ENCODE measurements at places on chromosomes 1 and 21.

DNA sequence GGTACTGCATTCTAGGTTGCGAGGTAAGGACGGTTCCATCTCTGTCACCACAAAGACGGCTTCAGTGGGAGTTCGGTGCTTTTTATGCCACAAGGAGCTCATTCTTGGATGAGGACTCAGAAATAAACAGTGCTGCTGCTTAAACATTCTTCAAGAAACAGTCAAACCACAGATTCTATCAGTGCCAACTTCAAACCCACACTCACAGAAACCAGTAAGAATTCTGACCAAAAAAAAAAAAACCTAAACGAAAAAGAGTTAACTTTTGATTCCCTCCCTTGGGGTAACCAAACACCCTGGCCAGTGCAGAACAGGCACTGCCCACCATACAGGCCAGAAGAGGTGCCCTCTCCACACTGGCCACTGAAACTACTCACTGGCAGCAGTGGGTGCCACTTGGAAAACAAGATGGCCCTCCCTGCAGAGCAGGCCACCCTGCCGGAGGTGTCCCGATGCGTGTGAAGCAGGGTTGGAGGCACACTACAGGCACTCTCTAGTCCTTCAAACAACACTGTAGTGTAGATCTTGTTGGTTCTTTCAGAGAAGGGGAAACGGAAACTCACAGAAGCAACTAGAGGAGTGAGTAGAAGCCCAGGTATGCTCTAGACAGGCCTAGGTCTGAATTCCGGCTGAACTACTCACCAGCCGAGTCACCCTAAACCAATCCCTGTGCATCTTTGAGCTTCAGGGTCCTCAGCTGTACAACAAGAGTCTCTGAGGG lies 87.3 kb upstream of the TLR5 start:
- no peak for DNase-seq

GRCh38 chr1:162010175-162010506 lies 13.5 kb downstream of the OLFML2B start:
- DNase-seq: no peak

DNA sequence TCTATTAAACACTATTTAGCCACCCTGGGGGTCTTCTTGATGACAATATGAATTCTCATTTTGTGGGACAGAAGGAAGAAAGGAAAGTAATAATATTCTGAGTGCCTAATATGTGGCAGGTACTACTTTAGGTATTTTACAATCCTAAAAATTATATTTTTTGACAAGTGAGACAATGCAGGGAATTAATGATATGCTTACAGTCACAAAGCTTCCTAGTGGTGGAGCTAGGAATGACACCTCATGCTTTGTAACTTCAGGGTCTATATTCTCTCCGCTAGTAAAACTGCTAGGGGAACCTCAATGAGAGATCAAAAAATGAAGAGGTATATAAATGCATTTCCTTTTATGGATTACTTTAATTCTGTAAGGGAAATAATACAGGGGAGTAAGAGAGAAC lies 44.3 kb downstream of the TPR start:
- DNase-seq: no peak

DNA sequence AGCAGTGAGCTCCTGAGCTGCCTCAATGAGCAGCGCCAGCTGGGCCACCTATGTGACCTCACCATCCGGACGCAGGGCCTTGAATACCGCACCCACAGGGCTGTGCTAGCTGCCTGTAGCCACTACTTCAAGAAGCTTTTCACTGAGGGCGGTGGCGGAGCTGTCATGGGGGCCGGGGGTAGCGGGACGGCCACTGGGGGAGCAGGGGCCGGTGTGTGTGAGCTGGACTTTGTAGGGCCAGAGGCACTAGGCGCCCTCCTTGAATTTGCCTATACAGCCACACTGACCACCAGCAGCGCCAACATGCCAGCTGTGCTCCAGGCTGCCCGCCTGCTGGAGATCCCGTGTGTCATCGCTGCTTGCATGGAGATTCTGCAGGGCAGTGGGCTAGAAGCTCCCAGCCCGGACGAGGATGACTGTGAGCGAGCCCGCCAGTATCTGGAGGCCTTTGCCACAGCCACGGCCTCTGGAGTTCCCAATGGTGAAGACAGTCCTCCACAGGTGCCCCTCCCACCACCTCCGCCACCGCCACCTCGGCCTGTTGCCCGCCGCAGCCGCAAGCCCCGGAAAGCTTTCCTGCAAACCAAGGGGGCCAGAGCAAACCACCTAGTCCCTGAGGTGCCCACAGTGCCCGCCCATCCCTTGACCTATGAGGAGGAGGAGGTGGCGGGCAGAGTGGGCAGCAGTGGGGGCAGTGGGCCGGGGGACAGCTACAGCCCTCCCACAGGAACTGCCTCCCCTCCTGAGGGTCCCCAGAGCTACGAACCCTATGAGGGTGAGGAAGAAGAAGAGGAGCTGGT lies 12.3 kb downstream of the ZBTB7B start:
- DNase-seq: no peak

GRCh38 chr1:65341381-65341780 lies 32.0 kb downstream of the DNAJC6 start:
- DNase-seq: no peak

DNA sequence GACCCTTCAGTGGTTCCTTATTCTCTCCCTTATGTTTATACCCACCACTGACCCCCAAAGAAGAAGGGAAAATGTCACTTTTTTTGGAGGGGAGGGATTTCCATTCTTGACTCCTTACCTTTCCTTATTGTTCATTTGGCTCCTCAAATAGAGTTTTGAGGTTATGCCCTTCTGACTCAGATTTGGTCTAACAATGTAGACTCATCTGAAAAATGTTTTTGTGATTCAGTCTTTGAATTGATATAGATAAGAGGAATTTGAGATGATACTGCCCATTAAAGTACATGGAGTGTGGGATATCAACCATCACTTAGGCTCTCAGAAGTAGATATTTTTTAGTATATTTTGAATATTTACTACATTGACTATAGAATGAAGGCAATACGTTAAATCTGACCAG lies 16.1 kb downstream of the USP1 start:
- no peak for DNase-seq

- no peak for DNase-seq
Measured at GRCh38 chr1:67371681-67372080, 58.5 kb downstream of the SERBP1 start.

- no peak for DNase-seq
Measured at GRCh38 chr1:113046569-113046968, 26.4 kb upstream of the LRIG2 start.

DNA sequence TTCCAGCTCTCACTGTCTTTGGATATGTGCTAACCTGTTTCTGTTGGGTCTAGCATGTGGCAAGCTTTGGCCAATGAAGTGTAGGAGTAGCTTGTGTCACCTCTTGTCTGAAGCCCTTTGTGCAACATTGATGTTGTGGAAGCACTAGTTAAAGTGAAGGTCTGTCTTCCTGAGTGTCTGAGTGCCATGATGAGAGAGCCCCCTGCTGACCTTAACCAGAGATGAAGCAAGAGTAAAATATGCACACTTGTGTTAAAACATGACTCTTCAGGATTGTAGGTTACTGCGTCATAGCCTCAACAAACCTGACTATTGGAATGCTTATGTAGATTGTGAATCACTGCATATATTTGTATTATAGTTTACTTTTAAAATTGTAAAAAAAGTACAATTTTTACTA lies 103.7 kb downstream of the NCAM2 start:
- no peak for DNase-seq

DNA sequence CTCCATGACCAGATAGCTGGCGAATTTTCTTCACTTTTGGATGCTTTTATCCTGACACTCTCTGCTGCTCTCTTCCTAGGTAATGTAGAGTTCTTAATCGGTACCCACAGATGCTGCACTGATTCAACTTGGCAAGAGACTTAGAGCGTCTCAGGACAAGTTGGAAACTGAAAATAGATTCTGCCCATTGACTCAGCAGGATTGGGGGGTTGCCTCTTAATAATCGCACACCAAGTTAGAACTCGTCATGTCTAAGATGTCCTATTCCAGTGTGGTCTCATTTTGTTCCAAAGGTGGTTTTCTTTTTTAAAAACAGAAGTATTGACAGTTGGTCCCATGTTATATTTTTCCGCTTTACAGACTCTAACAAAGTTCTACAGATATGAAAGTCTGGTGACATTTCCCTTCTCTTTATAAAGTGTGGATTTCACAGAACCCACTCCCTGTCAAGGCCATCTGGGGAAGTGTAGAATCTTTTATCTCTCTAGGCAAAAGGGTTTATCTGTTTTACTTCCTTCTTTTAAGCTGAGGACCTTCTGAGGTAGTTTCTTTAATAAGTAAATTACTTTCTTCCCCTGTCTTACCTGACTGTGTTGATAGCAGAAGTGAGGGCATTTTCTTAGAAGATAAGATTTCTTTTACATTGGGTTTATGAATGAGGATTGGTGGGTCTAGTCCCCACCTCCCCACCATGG lies 12.1 kb upstream of the DIPK1A start:
- no peak for DNase-seq

GRCh38 chr1:22572818-22573217 lies 9.5 kb downstream of the EPHA8 start:
- DNase-seq: no peak

GRCh38 chr1:201284636-201285035 lies 1.3 kb downstream of the PKP1 start:
- no peak for DNase-seq

DNA sequence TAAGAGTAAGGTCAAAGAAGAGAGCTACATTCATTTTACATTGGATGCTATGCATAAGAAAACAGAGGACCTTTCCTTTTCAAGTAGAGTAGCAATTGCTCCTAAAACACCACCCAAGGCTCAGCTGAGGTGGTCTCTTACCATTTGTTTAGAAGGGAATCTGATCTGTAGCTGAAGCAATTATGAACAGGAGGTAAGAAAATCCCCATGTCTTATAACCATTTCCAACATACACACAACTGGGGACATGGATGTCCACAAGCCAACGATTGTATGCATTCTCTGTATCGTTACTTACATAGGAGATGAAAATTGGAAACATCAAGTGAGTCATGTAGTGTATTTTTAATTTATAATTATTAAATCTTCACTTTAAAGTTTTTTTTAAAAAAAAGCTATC lies 132.0 kb downstream of the AKT3 start:
- DNase-seq: no peak

- DNase-seq: no peak
Measured at GRCh38 chr1:3162322-3162882, 93.4 kb downstream of the PRDM16 start.

GRCh38 chr1:150765296-150765976 lies at the start of gene CTSS:
Gene CTSS (minus strand): TSS chr1:150765778. CDS start chr1:150764763, 1,015 bp downstream.
- DNase-seq: no peak

- DNase-seq: peak; percentile 59
Measured at GRCh38 chr1:58739856-58740466, 40.1 kb upstream of the MYSM1 start.

GRCh38 chr1:158818560-158818959 lies 12.6 kb upstream of the MNDA start:
- no peak for DNase-seq

GRCh38 chr1:112637254-112638109 lies 17.9 kb downstream of the CAPZA1 start:
- DNase-seq: no peak

- no peak for DNase-seq
Measured at GRCh38 chr1:9419369-9420041, 119.8 kb upstream of the SLC25A33 start.

GRCh38 chr1:151920149-151920548 lies 10.8 kb upstream of the THEM4 start:
- no peak for DNase-seq

DNA sequence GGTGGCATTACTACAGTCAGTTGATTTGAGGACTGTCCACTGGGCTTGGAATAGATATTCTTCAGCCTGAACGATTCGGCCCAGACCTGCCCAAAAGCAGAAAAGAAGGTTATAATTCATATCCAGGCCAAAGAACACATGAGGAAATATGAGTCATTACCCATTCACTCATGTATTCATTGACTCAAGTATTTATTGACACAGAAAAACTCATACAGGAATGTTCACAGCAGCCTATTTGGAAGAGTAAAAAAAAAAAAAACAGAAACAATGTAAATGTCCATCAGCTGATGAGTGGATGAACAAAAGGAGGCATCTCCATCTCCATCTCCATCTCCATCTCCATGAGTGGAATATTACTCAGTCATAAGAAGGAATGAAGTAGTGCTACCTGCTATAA lies 15.9 kb downstream of the ZMYND12 start:
- DNase-seq: no peak

GRCh38 chr1:116172666-116173065 lies 61.5 kb downstream of the MAB21L3 start:
- DNase-seq: no peak

- peak; percentile 19 for DNase-seq
Measured at GRCh38 chr1:147890177-147890790, 12.3 kb upstream of the GJA8 start.

- no peak for DNase-seq
Measured at GRCh38 chr1:183697814-183698590, 44.9 kb upstream of the APOBEC4 start.

DNA sequence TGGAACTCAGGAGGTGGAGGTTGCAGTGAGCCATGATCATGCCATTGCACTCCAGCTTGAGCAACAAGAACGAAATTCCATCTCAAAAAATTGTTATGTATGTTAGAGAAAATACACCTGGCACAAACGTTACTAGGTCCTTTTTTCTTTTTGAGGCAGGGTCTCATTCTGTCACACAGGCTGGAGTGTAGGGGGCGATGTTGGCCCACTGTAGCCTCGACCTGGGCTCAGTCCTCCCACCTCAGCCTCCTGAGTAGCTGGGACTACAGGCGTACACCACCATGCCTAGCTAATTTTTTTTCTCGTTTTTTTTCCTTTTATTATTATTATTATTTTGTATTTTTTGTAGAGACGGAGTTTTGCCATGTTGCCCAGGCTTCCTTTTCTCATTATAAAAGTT lies 4.4 kb downstream of the HAX1 start:
- DNase-seq: no peak

DNA sequence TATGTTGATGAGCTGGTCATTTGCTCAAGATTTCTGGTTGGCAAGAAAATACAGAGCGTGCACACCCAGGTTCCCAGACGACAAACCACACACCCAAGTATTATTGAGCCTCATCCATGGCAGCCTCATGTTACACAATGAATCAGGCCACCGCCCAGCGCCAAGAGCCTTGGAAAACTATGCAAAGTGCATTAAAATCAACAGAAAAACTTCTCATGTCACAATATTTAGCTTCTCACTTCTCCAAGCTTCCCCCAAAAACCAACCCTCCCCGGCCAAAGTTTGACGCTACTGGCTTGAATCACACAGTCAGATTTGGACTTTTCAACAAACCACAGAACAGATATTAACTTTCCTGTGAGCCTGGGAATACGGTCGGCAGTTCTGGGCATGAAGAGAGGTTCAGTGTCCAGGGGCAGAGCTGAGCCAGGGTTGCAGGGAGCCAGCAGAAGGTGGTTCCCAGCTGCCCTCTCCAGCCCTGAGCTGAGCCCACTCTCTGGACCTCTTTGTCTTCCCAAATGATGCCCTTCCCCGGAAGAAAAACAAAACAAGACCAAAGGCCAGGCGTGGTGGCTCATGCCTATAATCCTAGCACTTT lies 71.1 kb downstream of the SETD4 start:
- DNase-seq: no peak

DNA sequence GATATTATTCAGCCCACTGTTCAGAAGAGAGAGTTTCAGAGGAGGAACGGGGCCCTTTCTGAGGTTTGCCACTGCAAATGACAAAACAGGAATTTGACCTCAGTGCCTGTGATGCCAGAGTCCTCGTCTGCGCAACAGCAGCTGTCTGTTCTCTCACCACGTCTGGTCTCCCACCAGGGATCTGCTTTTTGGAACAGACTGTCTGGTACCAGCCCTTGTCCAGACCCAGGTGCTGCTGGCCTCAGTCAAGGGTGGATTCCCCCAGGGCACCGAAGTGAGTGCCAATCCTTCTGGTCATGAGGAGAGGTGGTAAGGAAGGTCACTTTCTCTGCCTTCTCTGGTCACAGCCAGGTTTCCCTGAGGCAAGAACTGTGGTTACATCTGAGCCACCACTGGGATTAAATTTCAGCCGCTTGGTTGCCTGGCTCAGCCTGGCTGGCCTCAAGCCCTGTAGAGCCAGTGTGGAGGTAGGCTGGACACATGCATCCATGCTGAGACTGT lies 2.3 kb upstream of the BCAN start:
- DNase-seq: no peak

All from hematopoietic multipotent progenitor cell treated with erythropoietin and hydrocortisone succinate and interleukin-3 and kit ligand, for 17 days (in vitro differentiated cells).